ENCODE measurements at places on chromosomes 13 and 19. TPM values are rescaled to one million over a fixed set of nuclear protein-coding genes. Genes with fewer than 3 reads are reported as not detected.

DNA sequence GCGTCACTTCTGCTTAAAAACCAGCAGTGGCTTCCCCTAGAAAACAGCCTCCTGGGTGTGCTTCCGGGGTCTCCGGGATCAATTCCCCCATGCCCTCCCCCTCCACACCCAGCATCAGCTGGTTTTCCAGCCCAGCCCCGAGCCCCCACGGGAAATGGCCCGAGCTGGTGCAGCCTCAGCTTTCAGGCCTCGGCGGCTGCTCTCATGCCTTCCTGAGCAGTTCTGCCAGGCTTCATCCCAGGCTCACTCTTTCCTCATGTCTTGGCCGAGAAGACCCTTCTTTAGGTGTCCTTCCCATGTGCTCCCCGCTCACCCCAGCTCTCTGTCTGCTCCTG is 103.1 kb upstream of the RNF113B start:
- no peak for DNase-seq
- H3K4me1 ChIP-seq, result peaks cover 14% of the 10 kb centered on the region
- H3K27ac ChIP-seq, result no peak overlapping the region
- H3K27me3 ChIP-seq, result no peaks in the 10 kb centered on the region
- H3K36me3 ChIP-seq, result no peaks in the 10 kb centered on the region

Gene KRTDAP
- total RNA-seq, result not detected

- DNase-seq, result no peak
- no peaks in the 10 kb centered on the region for H3K27me3 ChIP-seq
- no peaks in the 10 kb centered on the region for H3K36me3 ChIP-seq
- peaks cover 6% of the 10 kb centered on the region for H3K4me1 ChIP-seq
- H3K4me3 ChIP-seq, result no peak overlapping the region
- H3K27ac ChIP-seq, result no peak overlapping the region
These were observed 10.0 kb downstream of the NKPD1 start for GRCh38 chr19:45150751-45151281.

DNA sequence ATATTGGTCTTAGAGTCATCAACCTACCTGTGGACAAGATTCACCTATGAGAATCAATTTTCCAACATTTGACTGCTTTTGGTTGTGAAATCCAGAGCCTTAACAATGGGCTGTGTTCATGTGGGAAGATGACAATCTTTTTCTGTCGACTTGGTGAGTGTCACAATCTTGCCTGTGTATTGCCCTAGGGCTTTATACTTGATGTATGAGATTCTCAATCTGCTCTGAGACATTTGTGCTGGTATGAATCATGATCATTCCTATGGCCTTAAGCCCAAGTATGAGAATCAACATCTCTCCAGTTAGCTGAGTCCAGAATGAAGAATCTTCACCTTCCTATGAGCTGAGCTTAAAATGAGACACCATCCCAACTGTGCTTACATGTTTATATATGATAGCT is 68.7 kb downstream of the ZNF726 start:
- H3K4me1 ChIP-seq, result no peaks in the 10 kb centered on the region
- H3K27me3 ChIP-seq, result no peaks in the 10 kb centered on the region
- no peak overlapping the region for H3K27ac ChIP-seq
- no peaks in the 10 kb centered on the region for H3K36me3 ChIP-seq
- H3K4me3 ChIP-seq, result no peak overlapping the region

All from GM23248 (cell line).